CD8-positive, alpha-beta memory T cell (primary cell): ENCODE measurements at places on chromosomes 12 and 14. TPM values are rescaled to one million over a fixed set of nuclear protein-coding genes. Genes with fewer than 3 reads are reported as not detected.

The KRT7 gene
- 5.6 TPM for total RNA-seq

The CEBPE gene
- total RNA-seq, result 0.16 TPM

The SETD1B gene
- 31.3 TPM for total RNA-seq

The SLC25A47 gene
- not detected for total RNA-seq

The OTUB2 gene
- total RNA-seq, result 1.8 TPM

The DDX55 gene
- 46.2 TPM for total RNA-seq

The SLC10A1 gene
- not detected for total RNA-seq

The AKAP6 gene
- 1.5 TPM for total RNA-seq

The ZNF740 gene
- total RNA-seq, result 52.0 TPM

DNA sequence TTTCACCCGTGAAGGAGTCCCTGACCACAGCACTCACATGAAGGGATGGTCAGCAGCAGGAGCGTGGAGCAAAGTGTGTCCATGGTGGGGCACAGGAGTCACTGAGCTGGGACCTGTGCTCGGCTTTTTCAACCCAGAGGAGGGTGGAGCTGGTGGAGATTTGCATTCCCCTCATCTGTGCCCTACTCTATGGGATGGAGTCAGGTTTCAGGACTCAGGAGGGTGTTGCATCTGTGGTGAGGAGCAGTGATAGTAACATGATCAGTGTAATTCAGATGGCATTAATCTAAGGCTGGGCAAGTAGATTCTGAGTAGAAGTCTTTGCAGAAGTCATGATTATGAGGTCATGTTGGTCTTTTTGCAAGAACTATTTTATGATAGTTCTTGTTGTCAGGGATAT lies 511.9 kb downstream of the TMEM121 start:
- no peaks in the 10 kb centered on the region for H3K27me3 ChIP-seq
- DNase-seq, result no peak
- no peaks in the 10 kb centered on the region for H3K36me3 ChIP-seq
- H3K4me1 ChIP-seq, result no peaks in the 10 kb centered on the region

DNA sequence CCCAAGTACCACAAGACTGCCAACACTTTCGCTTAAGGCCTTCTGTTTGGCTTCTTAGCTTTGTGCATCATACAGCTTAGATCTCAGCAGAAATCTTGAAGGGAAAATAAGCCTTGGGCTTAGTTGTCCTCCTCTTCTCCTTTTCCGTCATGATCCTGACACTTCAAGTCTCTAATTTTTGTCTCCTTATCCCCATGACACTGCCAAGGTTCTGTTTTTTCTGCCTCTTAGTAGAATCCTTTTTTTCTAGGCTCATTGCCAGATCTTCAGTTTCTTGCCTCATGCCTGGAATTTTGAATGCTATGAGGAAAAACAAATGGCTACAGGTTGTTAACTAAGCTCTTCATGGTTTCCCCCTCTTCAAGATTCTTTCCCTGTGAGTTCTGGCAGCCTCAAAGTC lies 450.4 kb downstream of the LRFN5 start:
- no peak overlapping the region for H3K4me3 ChIP-seq
- no peak for DNase-seq
- H3K36me3 ChIP-seq, result no peaks in the 10 kb centered on the region

DNA sequence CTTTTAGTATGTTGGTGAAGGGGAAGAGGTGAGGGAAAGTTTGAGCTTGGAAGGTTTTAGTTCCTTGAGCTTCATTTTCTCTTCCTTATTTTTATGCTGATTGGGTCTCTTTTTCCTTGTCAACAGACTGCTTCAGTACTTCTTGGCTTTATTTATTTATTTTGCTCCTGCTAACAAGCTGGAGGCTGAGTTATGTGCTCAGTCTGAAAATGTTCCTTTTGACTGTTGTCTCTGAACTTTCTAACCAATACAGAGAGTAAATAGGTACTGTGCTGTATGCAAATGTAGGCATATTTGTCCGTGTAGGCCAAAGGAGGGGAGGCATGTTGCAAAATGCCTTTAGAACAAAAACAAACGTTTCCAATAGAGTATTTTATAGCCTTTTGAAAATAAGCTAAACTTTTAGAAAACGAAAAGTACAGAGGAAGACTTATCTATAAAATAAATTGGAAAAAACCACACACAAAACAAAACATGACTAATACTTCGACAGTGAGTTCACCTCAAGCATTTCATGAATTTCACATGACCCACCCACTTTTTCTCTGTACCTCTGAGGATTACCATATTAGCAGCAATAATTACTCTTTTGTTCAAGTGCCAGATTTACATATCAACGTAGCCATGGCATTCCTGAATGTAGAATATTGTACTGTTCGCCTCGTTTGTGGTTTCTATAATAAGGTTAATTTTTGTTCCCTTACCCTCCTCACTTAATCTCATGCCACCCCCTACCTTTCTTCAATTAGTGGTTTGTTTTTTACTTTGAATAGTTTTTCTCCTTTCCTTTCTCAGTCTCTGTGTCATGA lies 4.7 kb upstream of the CREBL2 start:
- H3K27me3 ChIP-seq, result no peaks in the 10 kb centered on the region
- no peak for DNase-seq
- H3K4me1 ChIP-seq, result peaks cover 8% of the 10 kb centered on the region
- no peak overlapping the region for H3K27ac ChIP-seq
- no peaks in the 10 kb centered on the region for H3K36me3 ChIP-seq

GRCh38 chr12:95594136-95594535 lies 42.9 kb upstream of the USP44 start:
- no peak overlapping the region for H3K4me3 ChIP-seq
- H3K27ac ChIP-seq, result no peak overlapping the region
- DNase-seq, result no peak
- H3K36me3 ChIP-seq, result no peaks in the 10 kb centered on the region
- no peaks in the 10 kb centered on the region for H3K27me3 ChIP-seq
- H3K4me1 ChIP-seq, result no peaks in the 10 kb centered on the region

DNA sequence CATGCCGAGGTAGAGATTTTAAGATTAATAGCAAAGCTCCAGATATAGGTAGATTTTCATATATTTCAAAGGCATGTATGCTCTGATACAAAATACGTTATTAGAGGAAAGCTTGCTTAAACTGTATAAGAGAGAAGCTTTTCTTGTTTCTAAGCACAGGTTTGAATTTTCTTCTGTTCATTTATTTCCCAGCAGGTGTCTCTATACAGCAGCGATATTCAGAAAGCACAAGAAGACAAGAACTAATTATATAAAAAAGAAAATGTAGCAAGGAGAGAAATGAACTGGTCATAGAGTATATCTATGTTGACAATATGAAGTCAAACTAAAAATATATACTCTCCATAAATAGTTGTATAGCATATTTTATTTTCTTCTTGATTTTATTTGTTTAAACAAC lies 307.4 kb upstream of the NOVA1 start:
- DNase-seq, result no peak
- H3K27me3 ChIP-seq, result no peaks in the 10 kb centered on the region
- H3K27ac ChIP-seq, result no peak overlapping the region
- no peaks in the 10 kb centered on the region for H3K36me3 ChIP-seq
- no peaks in the 10 kb centered on the region for H3K4me1 ChIP-seq
- no peak overlapping the region for H3K4me3 ChIP-seq

DNA sequence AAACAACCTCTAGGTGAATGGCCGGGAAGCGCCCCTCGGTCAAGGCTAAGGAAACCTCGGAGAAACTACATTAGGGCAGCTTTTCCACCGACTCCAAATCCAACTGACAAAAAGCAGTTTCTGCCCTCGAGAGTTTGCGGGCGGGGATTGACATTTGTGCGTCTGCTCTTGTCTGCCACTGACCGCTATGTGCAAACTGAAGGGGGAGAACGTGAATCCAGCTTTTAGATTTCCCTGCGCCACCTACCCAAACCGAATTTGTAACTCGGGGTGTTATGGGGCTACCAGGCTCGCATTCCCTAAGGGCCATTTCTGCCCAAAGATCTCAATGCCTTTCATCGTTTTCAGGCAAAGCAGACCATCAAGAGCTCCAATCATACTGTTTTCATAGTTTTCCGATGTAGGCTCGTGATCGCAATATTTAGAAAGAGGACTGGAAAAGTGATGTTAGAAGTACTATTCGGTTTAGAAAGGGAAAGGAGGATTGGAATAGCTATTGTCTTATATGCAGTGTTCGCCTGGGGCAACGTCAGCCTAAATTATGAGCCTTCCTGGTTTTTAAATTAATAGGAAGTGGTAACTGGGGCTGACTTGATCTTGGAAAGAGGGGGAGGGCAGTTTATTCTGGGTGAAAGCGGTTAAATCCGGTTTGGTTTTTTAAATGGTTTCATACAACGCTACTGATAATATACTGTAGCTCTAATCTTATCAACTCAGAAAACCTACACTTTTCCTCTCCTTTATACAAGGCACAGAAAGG lies 45.4 kb downstream of the BCAT1 start:
- no peak for DNase-seq
- H3K27ac ChIP-seq, result no peak overlapping the region
- H3K36me3 ChIP-seq, result no peaks in the 10 kb centered on the region
- no peaks in the 10 kb centered on the region for H3K4me1 ChIP-seq
- peaks cover 6% of the 10 kb centered on the region for H3K27me3 ChIP-seq
